ENCODE measurements at places on chromosomes 4 and X.

GRCh38 chrX:112714357-112714918 lies 34.7 kb upstream of the LHFPL1 start:
- DNase-seq = no peak

GRCh38 chrX:308821-309520 lies 9.6 kb downstream of the GTPBP6 start:
- no peak for DNase-seq

- peak; percentile 41 for DNase-seq
Observed at GRCh38 chr4:168480931-168481611, 779 bp upstream of the DDX60L start.

DNA sequence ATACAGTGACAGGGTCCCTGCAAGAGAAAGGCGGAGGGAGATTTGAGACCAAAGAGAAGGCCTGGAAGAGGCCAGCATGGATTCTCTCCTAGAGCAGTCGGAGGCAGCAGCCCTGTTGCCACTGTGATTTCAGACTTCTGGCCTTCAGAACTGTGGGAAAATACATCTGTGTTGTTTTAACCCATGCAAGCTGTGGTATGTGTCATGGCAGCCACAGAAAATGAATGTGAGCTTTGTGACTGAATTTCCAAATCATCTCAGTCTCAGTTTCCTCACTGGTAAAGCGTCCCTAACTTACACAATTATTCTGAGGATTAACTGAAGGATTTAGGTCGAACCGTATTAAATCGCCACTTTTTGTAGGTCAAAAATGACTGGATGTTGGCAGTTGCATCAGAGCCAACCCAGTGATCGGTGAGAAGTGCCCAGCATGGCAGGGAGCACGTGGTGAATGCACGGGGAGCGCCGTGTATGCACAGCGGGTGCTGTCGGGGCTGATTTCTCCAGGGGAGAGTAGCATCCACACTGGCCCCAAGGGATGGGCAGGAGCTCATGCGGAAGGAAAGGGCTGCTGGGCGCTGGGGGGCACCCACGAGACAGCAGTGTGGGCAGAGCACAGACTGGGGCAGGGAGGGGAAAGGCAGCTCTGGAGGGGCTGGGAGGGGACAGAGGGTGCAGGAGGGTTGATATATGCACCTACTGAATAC lies 23.8 kb upstream of the NSG1 start:
- no peak for DNase-seq

DNA sequence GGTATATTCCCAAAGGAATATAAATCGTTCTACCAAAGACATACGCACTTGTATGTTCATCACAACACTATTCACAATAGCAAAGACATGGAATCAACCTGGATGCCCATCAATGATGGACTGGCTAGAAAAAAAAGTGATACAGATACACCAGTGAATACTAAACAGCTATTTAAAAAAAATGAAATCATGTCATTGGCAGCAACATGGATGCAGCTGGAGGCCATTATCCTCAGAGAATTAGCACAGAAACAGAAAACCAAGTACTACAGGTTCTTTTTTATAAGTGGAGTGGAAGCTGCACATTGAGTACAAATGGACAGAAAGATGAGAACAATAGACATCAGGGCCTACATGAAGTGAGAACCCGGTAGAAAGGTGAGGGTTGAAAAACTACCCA lies 81.4 kb downstream of the ANTXR2 start:
- no peak for DNase-seq

DNA sequence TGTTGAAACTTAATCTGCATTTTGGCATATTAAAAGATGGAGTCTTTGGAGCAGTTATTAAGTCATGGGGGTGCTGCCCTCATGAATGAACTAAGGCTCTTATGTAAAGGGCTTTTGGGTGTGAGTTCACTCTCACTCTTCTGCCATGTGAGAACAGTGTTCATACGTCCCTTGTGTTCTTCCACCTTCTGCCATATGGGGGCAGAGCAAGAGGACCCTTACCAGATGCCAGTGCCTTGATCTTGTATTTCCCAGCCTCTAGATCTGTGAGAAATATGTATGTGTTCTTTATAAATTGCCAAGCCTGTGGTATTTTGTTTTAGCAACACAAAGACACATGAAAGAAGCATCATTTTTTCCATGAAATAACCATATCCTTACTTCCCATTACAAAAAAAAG lies 213.9 kb downstream of the SPOCK3 start:
- DNase-seq = no peak

DNA sequence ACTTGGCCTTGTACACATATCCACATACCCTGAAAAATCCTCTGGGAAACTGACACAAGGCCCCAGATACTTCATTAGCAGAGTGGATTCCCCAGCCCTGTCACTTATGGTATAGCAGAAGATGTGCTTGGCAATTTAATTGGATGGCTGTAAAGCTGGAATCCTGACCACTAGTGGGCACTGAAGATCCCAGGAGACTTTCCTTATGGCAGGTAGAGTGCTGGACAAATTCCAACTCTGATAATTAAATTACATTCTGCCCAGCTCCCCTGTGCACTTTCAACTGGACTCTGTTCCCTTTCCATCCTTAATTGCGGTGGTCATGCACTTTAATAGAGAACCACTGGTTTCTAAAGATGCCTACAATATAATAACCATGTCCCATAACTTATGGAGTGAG lies 119.8 kb downstream of the DCK start:
- DNase-seq = no peak

DNA sequence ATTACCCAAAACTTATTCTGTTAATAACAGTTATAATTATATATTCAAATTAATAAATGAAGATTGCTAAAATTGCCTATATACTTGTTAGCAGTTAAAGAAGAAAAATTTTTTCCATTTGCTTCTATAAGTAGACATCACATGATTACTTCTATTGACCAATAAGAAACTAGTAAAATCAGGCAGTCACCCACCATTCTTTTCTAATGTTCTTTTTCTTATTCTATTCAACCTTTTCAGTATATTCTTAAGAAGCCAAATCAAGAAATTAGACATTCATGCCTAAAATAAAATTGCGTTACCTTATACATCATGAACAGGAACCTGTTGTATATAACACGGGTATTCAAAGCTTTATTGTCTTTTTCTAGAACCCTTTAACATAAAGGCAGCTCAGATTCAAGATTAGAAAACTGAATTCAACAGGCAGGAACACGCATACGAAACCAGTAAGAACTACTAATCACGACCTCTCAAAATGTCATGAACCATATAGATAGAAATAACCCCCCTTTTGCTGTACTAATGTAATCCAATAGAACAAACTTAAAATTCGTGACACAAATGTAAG lies 568.1 kb upstream of the DIPK2B start:
- no peak for DNase-seq

DNA sequence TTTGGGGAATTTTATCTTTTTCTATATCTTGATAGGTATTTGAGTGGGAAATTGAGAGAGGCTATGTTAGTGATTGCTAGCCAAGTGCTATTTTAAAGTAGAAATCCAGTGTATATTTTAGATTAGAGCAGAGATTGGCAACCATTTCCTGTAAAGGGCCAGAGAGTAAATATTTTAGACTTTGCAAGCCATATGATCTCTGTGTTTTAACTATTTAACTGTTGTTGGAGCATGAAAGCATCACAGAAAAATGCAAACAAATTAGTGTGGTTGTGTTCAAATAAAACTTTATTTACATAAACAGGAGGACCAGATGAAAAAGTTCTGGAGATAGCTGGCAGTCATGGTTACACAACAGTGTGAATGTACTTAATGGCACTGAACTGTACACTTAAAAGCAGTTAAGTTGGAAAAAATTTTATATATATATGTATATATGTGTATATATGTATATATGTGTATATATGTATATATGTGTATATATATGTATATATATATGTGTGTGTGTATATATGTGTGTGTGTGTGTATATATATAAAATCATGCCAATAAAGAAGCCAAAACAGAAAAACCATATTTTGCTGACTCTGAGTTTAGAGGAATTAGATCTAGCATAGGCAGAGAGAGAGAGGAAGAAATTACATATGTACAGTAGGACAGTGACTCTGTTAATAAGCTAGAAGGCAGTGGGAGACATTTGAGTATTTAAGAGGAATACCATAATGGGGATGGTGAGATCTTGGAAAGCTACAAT lies 83.4 kb downstream of the TMEM164 start:
- no peak for DNase-seq

DNA sequence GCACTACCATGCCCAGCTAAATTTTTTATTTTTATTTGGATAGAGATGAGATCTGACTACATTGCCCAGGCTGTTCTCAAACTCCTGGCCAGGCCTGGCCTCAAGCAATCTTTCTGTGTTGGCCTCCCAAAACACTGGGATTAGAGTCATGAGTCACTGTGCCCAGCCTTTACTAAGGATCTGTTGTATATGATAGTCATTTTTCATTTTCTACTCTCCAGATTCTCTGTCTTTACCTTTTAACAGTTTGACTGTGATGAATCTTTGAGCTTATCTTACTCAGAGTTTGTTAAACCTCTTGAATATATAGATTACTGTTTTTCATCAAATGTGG lies 161.8 kb downstream of the FNIP2 start:
- DNase-seq = no peak

DNA sequence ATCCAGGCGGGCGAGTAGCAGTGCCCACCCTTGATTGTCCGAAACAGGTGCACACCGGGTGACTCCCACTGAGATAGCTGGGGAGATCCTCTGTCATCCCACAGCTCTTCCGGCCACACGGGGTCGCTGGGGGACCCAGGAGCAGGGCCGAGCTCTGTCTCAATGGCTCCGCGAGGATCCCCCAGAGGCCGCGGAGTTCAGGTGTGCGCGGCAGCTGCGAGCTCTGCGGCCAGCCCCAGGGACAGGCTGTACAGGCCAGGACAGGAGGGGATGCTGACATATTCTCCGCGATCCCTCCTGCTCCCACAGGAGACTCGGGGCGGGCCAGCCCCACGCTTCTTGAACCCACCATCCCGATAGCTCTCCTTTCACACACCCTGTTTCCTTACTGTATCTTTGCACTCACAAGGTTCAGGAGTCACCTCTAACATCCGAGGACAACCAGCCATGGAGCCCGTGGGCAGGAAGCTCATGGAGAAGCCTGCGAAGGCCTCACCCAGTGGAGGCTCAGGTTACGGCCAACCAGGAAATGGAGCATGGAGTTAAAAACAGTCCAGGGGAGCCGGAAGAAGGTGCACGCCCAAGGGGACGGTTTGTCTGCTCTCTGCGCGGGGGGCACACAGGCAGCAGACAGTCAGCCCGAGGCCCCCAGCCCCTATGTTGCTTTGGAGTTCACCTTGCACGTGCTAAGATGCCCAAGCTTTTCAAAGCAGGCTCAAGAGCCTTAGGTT lies 77.9 kb upstream of the AMELX start:
- DNase-seq = no peak

DNA sequence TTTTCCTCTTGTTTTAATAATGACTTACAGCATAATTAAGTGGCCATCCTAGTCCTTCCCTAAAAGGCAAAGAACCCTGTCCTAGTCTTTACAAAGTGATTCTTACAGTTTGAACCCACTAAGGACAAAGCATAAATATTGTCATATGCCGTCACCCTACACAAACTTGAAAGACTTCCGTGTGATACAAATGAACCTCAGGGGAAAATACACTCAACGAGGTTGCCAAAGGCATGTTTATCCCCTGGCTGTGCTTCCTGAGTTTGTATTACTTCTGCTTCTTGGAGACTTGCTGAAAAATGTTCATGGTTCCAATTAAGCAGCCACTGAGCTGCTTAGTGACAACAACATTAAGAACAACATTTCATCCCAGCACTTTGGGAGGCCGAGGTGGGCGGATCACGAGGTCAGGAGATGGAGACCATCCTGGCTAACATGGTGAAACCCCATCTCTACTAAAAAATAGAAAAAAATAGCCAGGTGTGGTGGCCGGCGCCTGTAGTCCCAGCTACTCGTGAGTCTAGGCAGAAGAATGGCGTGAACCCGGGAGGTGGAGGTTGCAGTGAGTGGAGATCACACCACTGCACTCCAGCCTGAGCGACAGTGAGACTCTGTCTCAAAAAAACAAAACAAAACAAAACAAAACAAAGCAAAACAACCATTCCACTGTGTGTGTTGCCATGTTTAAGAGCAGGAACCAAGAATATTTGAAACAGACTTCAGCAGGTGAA lies 16.2 kb downstream of the RASSF6 start:
- no peak for DNase-seq

GRCh38 chr4:173485164-173485563 lies 44.9 kb downstream of the HAND2 start:
- DNase-seq = no peak

DNA sequence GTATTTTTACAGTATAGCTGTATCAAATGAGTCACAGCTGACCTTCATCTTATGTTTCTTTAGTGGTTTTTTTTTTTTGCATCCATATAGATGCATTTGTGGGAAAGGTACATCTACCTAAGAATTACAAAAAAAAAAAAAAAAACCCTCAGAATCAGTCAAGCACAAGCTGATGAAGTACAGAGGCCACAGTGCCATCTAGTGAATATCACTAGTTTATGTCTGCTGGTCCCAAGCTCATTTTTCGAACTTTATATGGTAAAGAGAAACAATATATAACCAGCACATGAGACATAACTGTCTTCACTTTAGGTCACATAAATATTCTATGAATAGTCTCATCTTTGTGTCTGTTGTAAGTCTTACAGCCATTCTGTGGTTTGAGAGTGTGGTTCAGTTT lies 220.1 kb downstream of the DLG3 start:
- DNase-seq = no peak
